ENCODE measurements at places on chromosomes 3 and 15.

GRCh38 chr3:54900838-54901591 is 26.8 kb downstream of the LRTM1 start:
- DNase-seq: no peak

- DNase-seq: no peak
These were observed 28.5 kb upstream of the POLG start for GRCh38 chr15:89363133-89363532.

DNA sequence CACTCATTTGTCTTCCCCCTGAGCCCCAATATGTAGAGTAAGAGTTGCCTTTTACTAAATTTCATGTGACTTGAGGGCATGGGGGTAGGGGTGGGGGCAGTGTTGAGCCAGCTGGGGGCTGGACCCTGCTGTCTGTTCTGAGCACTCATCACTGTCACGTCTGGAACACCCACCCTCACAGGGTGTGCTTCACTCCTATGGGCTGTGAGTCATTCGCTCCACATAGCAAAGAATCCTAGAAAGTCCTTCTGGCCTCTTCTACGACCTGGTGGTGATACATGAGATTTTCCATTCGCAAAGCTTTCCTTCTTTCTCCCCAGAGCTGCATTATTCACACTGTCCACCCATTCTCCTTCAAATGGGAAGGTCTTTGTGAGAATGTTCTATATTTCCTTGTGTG is 43.6 kb upstream of the MGLL start:
- DNase-seq: no peak

GRCh38 chr3:127464642-127465041 is 125.9 kb downstream of the TPRA1 start:
- DNase-seq: no peak

GRCh38 chr3:177146646-177147045 is 50.6 kb downstream of the TBL1XR1 start:
- DNase-seq: no peak

DNA sequence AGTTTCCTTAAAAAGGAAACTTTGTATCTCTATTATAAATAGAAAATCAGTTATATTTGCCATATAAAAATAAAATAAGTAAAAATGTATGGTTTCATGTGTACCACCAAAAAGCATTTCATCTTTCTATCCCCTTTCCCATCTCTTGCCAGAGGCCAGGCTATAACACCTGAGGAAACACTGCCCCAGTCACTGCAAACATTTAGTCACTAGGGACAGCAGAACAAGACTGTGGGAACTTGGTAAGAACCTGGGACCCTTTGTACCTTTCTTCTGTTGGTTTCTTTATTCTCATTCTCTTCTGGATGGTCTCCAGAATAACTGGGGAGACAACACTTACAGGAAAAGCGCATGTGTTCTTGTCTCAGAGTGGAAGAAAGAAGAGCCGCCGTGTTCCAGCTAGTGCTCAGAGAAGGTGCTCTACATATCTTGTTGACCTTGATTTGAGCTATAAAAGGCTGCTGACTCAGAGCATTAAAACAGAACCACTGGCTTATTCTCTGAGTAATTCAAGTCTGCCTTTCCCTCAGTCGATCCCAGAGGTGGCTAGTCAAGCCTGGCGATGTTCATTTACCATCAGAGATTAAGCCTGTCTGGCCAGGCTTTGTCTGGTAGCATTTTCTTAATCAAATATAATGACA is 361.6 kb downstream of the RBMS3 start:
- no peak for DNase-seq

DNA sequence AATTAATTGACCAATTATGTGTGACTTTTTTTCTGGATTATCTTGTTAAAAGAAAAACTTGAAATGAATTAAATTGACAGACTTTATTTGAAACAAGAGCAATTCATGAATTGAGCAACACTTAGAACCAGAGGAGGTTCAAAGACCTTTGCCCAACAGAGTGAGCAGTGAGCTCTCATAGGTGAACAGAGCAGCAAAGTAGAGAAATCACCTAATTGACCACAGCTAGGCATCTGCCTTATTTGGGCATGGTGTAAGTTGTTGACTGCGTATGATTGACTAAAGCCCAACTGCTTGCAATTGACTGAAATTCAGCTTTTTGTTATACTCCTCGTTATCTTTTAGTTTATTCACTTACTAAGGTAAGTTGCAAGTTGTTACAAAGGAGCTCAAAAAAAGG is 1216.0 kb upstream of the ALCAM start:
- DNase-seq: no peak

- DNase-seq: no peak
These were observed 387.6 kb upstream of the CBLB start for GRCh38 chr3:106256249-106256957.
